T-helper 17 cell (primary cell): ENCODE measurements at places on chromosomes 7 and 10.

DNA sequence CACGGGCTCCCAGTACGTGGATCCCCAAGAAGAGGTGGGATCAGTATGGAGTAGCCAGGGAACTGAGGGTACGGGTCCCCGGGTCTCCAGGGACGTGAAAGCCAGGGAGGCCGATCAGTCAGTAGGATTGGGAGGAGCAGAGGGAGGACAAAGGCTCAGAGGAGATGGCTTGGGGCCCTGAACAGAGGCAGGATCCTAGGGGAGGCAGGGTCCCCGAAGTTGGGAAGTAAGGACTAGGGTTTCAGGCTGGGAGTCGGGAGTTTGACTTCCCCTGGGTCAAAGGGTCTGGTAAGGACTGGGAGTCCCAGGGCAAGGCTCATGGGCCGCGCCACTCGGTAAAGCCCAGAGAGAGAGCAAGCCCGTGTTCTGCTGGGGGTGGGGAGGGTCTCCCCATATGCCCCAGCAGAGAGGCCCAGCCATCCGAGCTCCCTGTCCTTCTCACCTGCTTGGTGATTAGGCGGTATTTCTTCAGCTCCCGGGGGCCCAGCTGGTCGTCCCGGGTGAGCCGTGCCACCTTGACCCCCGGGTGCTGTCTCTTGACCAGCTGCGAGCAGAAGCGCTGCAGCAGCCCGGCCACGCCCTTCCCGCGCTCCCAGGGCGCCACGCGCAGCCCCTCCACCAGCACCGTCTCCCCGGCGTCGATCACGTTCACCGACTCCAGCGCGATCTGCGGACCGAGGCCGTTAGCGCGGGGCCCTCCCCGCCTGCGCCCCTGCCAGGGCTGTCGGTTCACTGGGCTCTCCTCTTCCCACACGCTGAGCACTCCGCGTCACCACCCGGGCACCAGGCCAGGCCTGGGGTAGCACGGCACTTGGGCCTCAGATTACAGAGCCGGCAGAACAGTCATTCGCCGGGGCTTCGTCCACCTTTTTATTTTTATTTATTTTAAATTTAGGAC, 7.0 kb downstream of the NAT16 start:
- no peak for DNase-seq

DNA sequence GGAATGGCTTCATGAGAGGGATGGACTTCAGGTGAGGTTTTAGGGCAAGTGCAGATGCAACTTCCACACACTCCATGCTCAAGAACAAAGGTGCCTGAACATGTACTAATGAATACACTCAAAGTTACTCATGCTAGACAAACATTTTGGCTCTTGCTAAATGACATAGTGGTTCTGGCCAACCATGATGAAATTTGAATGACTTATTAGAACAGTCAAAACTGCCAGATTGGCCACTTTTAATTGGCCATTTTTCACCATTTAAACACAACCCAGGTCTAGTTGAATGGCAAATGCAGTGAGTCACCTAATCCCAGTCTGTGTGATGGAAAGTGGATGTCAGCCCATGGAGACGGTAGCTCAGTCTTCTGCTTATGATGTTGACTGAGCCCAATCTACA, 4.9 kb upstream of the PTPRN2 start:
- no peak for DNase-seq

DNA sequence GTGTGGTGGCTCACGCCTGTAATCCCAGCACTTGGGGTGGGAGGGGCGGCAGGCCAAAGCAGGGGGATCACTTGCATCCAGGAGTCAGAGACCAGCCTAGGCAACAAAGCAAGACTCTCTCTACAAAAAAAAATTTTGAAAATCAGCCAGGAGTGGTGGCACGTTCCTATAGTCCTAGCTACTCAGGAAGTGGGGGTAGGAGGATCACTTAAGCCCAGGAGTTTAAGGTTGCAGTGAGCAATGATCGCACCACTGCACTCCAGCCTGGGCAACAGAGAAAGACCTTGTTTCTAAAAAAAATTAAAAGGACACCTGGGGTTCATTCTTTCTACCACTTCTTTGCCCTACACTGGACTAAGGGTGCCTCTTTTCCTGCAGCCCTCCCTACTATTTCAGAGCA, 15.1 kb downstream of the WAPL start:
- DNase-seq, result no peak

DNA sequence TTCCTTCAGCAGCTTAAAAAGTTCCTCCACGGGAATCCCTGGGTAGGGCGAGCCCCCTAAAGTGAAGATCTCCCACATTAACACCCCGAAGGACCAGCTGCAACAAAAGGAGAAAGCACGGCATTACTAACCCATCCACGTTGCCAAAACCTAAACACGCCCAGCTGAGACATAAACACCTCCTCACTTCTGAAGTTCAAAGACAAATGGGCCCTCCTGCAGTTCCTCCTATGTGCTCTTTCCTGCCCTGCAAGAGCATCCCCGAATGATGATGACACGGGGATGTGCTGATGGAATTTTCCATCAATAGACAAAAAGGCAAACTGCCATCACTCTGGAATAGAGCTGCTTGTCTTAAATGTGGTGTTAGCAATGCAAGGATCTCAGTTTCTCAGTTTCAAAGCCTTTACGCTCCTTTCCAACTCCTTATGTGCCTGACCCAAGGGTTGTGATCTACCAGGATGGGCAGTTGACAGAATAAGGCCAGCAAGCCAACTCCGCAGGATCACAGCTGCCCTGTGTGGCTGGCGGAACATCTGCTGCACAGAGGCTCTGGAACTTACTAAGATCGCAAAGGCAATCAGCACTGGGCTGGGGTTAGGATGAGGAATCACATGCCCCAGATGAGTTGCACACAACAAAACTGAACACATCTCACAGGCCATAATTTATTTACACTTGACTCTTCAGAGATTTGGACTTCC, 112.7 kb downstream of the FGFR2 start:
- no peak for DNase-seq

GRCh38 chr10:70679498-70679897, 7.2 kb downstream of the ADAMTS14 start:
- no peak for DNase-seq

DNA sequence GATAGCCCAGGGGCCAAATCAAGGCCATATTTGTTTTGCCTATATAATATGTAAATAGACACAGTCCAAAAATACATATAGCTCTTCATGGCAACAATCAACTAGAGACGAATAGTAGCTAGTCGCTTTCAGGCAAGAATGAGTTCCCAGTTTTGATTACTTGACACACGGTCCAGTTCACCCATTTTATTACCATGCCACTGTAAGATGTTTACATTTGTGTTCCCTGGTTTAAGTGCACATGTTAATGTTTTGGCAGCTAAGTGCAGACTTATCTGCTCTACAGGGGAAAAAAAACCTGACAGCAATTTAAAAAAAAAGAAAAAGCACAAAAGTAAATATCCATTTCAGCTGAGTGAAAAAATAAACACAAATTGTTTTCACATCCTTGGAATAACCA, 213.1 kb downstream of the TPK1 start:
- DNase-seq, result no peak

DNA sequence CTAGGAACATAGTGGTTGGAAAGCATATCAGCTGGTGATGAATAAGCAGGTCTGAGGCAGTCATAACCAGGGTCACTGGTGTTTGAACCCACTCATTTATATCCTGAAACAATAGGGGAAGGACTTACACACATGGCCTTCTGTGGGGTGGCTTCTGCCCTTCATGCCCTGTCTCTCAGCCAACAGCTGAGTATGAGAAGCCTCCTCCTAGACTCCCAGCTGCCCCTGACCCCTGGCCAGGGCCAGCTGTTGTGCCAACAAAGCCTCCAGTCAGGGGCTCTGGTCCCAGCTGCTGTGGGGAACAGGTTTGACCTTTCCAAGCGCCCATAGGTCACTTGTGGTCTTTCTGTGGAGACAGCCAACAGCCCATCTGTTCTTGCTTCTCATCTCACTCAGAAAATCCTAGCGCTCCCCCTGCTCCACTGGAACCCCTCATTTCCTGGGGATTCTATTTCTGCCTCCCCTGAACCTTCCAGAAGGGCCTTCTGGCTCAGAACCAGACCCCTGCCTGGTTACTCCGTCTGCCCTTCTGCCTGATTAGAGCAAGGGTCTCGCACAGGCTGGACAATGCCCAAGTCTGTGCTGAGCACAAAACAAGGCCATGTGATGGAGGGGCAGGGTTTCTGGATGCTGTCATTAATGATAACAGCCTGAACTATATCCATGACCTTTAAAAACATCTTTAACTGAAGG, 9.7 kb upstream of the PURB start:
- no peak for DNase-seq

DNA sequence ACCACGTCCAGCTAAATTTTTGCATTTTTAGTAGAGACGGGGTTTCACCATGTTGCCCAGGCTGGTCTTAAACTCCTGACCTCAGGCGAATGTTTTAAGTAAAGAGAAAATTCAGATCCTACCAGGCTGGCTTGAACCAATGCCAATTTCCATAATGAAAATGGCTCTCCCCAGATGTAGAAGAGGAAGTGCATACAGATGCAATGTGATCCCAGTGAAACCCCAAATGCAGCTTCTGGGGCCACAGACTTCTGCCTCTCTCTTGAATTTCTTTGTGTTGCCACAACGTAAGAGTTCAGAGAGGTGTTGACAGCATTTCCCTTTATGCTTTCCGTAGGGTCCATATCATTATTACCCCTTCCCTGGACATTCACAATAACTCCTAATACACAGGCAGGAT, 29.6 kb upstream of the GOT1 start:
- no peak for DNase-seq

DNA sequence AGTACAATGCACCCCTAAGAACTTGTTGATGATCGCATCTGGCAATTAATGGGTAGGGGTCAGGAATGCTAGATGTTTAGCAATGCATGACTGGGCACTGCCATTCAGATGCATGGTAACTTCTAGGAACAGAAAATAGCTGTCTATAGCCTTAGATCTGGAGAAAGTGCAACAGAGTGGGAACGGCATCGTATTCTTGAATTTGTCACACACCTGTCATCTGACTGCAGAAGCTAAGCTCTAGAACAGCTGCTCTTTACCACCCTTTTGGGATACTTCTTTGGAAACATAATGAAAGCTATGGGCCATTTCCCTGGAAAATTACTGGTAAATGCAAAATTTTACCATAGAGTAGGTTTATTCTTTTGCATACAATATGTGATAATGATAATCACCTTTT, 118.1 kb downstream of the SLC25A13 start:
- no peak for DNase-seq

DNA sequence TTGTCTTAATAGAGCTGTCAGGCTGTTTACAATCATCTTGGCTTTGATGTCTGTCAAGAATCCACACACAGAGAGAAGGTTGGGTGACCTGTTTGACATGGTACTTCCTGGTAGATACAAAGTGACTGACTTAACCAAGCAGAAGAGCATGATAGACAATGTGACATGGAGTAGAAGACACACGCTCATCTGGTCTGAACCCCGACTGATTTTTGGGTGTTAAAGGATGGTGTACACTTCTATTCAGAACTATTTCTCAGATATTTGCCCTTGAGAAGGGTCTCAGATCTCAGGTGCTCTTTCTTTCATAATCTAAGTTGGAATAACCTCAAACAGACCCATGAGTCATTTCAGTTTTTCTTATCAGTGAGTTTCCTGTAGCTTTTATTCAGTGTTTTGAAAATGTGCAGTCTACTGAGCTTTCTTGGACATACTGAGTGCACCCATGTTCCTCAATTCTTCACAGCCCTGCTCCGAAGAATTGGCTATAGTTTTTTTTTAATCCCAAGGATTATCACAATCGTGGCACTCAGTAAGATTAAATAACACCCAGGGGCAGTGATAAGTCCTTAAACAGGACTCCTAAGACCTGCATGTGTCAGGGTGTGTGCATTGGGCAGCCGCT, 46.4 kb upstream of the NXPH1 start:
- DNase-seq, result no peak

- DNase-seq, result no peak
Measured at GRCh38 chr7:132592936-132593335, 16.7 kb upstream of the PLXNA4 start.

DNA sequence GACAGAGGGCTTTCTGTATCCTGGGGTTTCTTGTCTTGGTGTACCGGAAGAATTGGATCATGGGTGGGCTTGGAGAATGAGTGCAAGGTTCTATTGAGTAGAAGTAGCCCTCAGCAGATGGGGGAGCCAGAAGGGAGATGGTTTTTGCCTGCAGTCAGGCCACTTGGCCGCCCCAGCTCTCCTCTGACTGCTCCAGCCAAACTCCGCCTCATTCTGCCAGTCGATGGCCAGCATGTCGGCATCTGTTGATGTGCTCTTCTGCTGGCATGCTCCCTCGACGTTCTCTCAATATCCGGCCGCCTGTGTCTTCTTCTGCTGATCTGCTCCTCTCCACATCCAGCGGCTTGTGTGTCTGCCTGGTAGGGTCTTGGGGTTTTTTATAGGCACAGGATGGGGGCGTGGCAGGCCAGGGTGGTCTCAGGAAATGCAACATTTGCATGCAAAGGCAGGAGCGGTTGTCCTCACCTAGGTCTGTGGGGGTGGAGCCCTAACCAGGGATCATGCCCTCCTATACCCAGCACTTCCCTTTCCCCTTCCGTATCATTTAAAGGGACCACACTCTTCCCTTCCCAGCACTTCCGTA, 40.2 kb upstream of the TNS3 start:
- DNase-seq, result no peak

DNA sequence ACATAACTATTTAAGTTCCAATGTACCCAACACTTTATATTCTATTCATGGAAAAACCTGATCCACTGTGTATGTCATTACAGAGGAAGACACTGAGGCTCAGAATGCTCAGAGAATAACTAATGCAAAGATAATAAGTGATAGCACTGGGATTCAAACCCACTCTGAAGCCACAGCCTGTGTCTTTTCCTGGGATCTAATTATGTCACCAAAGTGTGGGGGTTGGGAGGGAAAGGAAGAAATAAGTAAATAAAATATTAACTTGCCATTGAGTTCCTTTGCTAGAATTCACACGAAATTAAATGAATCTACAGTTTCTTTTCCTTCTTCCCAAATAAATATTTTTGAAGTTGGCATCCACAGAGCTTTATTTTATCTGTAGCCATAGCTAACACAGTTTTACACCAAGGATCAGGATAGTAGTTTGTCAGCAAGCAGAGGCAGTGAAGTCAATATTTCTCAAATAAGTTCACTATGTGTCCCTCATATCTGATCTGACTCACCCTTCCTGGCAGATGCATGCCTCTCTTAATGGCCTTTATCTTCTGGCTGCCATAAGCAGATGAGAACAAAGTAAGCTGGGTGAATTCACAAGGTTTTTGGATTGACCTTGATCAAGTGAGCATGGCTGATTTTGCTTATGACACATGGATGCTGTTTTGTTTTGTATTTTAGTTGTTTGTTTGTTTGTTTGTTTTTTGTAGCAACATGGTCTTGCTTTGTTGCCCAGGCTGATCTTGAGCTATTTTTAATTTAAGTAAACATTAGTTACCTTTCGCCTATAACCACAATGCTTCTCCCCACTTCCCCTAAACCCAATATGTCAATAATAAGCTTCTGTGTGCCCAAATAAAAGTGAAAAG, 6.3 kb downstream of the RAPGEF5 start:
- DNase-seq, result no peak

- no peak for DNase-seq
Measured at GRCh38 chr7:157407512-157408257, 70.9 kb downstream of the DNAJB6 start.

DNA sequence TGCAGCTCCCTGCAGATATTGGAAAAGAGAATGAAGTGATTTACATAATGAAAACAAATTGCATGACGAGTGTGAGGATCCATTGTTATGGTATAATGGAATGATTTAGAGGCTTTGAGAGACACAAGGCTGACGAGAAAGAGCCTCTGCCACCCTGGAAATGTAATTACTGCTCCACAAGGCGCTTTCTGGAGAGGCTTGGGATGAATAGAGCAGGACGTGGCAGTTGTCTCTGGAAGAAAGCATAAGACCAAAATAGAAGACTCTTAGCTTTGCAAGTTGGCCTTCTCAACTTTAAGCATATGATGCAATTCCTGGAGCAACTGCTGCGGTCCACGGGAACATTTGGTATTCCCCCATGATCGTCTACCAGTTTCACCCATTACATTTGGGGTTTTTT, 181.9 kb upstream of the TCF7L2 start:
- no peak for DNase-seq
